ENCODE measurements at places on chromosomes 3 and 15. TPM values are rescaled to one million over a fixed set of nuclear protein-coding genes. Genes with fewer than 3 reads are reported as not detected.

DNA sequence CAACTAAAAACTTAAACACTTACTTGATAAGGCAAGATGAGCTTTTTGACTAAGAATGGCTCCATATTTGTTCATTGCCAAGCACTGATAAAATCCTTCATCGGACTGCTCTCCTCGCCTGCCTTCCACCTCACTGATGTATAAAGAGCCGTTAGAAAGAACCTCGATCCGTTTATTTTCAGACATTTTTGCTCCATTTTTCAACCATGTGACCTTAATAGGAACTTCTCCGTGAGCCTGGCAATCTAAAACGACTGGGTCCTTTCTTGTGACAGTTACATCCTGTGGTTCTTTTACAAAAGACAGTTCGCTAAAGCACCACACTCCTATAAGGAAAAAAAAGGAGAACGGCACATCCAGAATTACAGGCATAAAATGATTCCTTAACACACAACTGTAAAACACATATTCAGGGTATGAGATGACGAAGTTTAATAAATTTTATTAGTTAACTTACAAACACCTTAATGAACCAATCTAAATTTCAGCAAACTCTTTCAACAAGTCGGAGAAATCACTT is 2.5 kb downstream of the PRTG start:
- no peak for DNase-seq

The DPPA4 gene
- 1.9 TPM for total RNA-seq

DNA sequence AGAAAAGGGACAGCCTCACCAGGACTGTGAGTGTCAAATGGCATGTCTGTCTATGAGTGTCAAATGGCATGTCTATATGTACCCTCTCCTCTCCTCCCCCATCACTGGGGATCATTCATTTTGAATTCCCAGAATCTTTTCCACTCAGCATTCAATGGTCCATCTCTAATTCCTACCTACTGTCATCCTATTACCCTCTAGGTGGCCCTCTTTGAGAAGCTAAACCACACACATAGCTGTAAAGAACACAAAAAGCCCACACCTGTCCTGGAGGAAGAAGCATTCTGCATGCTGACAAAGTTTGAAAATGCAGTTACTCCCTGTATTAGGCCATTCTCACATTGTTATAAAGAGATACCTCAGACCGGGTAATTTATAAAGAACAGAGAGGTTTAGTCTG is 46.2 kb upstream of the PYDC2 start:
- DNase-seq = no peak

DNA sequence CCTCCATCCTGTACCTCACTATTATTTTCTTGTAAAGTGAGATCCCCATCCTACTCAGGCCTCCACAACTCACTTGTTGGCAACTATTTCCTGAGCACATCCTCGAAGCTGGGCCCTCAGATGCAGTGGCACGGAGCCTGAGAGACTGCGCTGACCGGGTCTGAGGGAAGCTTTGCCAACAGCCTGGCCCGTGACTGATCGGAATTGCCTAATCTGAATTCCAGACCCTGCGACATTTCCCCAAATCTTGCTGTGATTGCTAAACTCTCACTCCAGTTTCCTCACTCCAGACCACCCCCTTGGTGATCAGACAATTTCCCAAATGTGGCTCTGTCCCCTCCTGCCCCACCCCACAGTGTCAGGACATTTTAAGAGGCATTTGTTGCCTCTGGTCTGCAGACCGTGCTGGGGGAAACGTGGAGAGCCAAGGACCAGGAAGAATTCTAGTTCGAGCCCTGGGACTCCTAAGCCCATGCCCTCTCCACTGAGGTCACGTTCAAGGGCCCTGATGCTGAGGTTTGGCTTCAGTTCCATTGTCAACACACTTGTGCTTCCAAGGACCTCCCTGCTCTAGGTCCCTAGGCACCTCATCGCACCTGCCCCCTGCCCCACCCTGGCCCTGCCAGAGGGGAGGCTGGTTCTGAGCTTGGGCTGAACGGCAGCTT is 22.8 kb downstream of the KLHL25 start:
- DNase-seq = peak; percentile 34

The APBA2 gene
- total RNA-seq = 1.0 TPM

The MRAS gene
- total RNA-seq = 2.2 TPM

DNA sequence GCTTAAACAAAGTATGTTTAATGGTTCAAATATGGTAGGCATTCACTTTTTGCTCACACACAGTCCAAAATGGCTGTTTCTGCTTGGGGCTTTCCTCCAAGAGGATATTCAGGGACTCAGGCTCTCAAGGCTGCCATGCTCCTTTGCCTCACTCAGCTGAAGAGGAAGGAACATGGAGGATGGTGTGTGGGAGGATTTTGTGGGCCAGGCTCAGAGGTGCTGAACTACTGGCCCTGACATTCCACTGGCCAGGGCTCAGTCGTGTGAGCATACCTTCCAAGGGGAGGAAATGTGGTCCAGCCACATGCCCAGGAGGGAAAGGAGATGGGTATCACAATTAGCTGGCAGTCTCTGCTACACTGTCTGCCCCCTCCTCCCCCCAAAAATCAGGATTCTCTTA is 8.7 kb downstream of the PXYLP1 start:
- DNase-seq = no peak

GRCh38 chr15:78179906-78180305 is 30.7 kb downstream of the IDH3A start:
- peak; percentile 6 for DNase-seq

The DCLK3 gene
- 0.11 TPM for total RNA-seq

DNA sequence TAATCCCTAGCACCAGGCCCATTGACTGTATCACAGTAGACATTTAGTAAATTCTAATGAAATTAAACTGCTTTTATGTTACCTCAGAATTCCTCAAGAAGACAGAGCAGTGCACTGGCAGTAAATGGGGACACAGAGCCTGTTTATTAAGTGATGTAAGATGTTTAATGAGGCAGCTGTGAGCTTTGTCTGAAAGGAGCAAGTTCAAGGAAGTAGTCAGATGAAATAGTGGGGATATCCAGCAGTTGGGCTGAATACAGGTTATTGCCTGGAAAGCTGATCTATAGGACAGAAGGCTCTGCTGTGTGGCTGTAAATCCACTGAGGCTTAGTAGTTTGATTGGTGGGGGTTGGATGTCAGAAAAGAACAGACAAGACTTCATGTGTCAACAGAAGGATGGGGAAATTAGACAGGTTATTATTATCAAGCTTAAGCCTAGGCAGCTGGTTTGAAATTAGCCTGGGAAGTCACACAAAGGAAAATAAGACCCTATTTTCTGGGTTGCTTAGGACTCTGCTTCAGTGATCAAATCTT is 62.2 kb downstream of the PFN2 start:
- no peak for DNase-seq

The PLA2G4B gene
- total RNA-seq = 6.2 TPM

GRCh38 chr3:72421126-72421525 is 427.1 kb downstream of the SHQ1 start:
- DNase-seq = no peak

DNA sequence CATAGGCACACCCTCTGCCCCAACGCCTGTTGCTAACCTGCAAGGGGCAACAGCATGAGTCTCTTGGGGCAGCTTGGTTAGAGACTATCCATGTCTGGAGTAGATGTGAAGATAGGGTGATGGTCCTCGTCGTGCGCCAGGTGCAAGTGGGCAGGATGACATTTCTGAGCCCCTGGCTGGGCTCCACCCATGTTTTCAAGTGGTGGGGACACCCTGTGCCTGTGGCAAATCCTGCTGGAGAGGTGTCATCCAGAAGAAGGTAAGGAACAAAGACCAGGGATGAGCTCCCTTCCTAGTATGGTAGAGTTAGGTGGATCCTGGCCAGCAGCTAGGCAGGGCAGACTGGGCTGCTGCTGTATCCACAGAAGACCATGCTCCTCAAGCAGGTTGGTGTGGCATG is 152.6 kb downstream of the ABHD5 start:
- DNase-seq = no peak

The AGBL1 gene
- total RNA-seq = 0.24 TPM

The SLC28A2 gene
- total RNA-seq = 54.9 TPM

The RTP3 gene
- not detected for total RNA-seq

DNA sequence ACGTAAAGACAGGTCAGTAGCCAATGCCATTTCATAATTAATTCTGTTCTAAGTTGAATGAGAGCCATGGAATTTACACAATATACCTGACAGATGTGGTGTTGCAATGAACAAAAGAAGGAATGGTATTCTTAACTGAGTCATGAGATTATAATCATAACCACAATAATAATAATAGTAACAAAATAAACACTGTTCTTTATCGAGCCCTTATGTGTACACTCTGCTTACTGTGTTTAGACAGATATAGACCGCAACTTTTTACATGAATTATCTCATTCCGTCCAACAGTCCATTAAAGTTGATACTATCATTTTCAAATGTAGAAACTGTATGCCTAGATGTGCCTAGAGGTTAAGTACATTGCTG is 28.2 kb upstream of the SCAANT1 start:
- no peak for DNase-seq

GRCh38 chr3:58596834-58597518 is 19.8 kb upstream of the FAM107A start:
- DNase-seq = no peak

DNA sequence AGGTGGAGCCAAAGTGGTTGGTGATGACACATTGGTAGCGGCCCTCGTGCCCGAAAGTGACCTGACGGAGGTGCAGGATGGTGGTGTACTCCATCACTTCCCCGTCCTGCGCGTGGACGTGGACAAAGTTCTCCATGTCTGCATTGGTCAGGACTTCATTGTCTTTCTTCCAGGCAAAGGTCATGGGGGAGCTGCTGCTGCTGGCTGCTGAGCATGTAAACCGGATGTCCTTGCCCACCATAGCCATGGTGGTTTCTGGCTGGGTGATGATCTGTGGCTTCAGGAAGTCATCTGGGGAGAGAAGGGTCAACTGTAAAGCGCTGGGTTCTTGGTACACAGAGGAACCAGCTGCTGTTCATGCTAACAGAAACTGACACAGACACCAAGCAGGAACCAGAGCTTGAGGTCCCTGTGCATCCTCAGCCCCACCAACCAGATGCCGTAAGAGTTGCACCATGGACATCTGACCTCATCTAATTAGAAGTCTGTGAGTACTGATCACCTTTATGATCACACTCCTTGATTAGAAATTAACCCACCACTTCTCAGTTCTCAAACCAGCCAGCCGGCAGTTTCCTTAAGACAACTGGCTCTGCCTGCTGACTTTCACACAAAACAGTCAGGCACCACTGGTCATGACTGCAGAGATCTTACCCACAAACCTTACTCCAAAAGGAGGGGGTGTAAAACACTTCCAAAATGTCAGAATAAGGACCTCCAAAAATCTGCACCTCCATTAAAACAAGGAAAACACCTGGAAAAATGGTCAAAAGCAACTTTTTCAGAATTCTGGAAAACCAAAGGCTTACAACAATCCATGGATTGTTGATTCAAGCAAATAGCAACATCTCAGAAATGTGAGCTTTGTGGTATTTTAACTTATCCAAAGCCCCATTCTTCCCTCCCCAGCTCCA is 114.6 kb downstream of the LRIG1 start:
- DNase-seq = peak; percentile 14

DNA sequence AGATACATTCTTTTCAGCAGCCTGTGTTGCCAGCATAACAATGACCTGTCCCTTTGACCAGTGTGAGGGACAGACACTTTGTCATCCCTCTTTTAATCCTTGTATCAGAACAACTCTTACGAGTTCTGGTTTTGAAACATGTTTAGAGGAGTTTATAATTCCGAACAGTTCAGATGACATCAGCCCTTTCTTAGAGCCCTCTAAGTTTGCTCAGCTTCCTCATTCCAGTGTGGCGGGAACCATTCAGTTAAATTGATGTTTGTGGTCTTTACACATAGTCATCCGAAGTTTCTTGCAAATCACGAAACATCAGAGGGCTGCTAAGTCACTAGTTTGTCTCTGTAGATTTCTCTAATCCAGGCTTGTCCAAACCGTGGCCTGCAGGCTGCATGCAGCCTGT is 102.5 kb downstream of the AKAP13 start:
- DNase-seq = no peak

DNA sequence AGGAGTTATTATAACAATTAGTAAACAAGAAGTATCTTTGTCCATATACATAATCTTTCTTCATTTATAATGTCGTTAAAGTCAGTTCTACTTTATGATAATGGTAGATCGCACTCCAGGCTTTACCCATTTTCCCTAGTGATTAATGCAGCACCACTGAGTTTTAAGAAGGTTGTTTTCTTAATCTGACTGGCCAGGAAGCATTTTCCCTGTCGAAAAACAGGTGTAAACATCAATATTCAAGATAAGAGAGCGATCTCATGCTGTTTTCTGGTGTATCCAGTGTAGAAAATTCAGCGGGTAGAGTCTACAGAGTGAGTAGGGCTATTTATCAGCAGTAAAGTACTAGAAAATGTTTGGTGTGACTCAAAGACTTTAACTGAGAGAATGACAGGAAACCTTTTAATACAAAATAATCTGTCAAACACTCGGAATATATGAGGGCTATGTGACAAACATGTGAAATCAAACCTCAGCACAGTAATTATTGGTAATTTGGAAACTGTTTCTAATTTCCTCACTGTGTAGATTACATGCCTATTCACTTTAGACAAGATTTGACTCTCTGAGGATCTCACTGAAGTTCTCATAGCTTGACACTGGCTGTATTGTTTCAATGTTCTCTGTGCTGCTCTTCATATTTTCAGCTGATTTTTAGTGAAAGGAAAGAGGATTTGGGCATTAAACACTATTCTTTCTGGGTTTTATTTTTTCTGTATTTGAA is 1013.2 kb downstream of the VGLL3 start:
- DNase-seq = no peak

The B3GALNT1 gene
- 0.94 TPM for total RNA-seq

The ATP13A5 gene
- total RNA-seq = 0.37 TPM

- DNase-seq = no peak
Observed at GRCh38 chr3:62100282-62100989, 272.9 kb downstream of the FEZF2 start.

GRCh38 chr3:197189623-197190022 is 108.8 kb downstream of the DLG1 start:
- DNase-seq = no peak

- no peak for DNase-seq
Observed at GRCh38 chr3:99472385-99472784, 166.0 kb upstream of the COL8A1 start.

- no peak for DNase-seq
Observed at GRCh38 chr3:106398891-106399600, 530.2 kb upstream of the CBLB start.

- no peak for DNase-seq
Observed at GRCh38 chr15:59550956-59551355, 60.6 kb upstream of the GCNT3 start.

DNA sequence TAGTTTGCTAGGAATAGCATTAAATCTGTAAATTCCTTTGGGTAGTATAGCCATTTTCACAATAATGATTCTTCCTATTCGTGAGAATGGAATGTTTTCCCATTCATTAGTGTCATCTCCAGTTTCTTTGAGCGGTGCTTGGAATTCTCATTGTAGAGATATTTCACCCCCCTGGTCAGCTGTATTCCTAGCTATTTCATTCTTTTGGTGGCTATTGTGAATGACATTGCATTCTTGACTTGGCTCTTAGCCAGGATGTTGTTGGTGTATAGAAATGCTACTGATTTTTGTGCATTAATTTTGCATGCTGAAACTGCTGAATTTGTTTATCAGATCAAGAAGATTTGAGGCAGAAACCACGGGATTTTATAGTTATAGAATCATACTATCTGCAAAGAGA is 690.5 kb upstream of the ALCAM start:
- no peak for DNase-seq
